Endodermal cell (in vitro differentiated cells): ENCODE measurements at places on chromosomes 1 and 21. TPM values are rescaled to one million over a fixed set of nuclear protein-coding genes. Genes with fewer than 3 reads are reported as not detected.

GRCh38 chr1:168320800-168321450, 40.2 kb downstream of the TBX19 start:
- no peak overlapping the region for H3K4me3 ChIP-seq
- H3K4me1 ChIP-seq = no peaks in the 10 kb centered on the region
- H3K27me3 ChIP-seq = no peaks in the 10 kb centered on the region
- H3K27ac ChIP-seq = no peak overlapping the region

GRCh38 chr1:183872403-183872802, 67.5 kb downstream of the RGL1 start:
- no peaks in the 10 kb centered on the region for H3K36me3 ChIP-seq
- H3K27ac ChIP-seq = no peak overlapping the region
- H3K4me3 ChIP-seq = no peak overlapping the region
- peaks cover 5% of the 10 kb centered on the region for H3K27me3 ChIP-seq

GRCh38 chr1:226990133-226990716, 50.1 kb downstream of the COQ8A start:
- peaks cover 14% of the 10 kb centered on the region for H3K4me1 ChIP-seq
- no peak for DNase-seq
- no peaks in the 10 kb centered on the region for H3K36me3 ChIP-seq
- H3K27ac ChIP-seq = no peak overlapping the region
- no peaks in the 10 kb centered on the region for H3K27me3 ChIP-seq

DNA sequence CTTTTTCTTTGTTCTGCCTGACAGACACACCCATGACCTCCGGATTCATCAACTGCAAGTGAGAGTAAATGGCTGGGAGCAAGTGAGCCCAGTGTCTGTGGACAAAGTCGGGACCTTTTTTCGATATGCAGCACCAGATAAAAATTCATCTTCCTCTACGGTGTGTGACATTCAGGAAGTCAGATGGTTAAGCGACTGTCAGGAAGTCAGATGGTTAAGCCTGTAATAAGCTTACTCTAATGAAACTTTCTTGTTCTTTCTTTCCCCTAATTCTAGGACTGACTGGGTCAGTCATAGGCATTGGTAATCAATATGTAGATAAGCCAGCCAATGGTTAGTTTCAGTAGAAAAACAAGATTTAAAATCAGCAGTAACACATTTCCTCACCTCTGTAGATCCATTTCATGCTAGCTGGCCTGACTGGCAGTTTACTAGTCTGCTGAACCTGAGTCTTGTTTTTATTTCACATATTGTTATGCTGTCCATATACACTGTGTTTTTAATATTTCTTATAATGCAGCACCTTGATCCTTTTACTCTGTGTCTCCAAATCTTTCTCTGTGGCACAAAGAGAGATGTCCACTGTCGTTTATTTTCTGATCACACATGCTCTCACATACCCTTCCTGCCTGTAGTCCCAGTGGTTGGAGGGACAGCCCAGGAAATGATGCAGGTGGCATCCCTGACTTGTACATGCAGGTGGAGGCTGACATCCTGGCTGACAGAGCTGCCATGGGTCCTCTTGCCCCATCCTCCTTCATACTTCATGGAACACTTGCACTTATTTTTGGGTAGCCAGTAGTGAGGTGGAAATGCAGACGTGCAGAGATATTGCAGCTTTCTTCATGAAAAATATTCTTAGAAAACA, 115.8 kb downstream of the VPS13D start:
- no peak for DNase-seq
- H3K36me3 ChIP-seq = peaks cover 53% of the 10 kb centered on the region
- no peak overlapping the region for H3K27ac ChIP-seq
- no peaks in the 10 kb centered on the region for H3K27me3 ChIP-seq
- no peak overlapping the region for H3K4me3 ChIP-seq
- H3K4me1 ChIP-seq = no peaks in the 10 kb centered on the region

- no peak overlapping the region for H3K27ac ChIP-seq
- H3K4me1 ChIP-seq = peaks cover 10% of the 10 kb centered on the region
- peak; percentile 87 for DNase-seq
- H3K27me3 ChIP-seq = no peaks in the 10 kb centered on the region
Measured at GRCh38 chr1:208251911-208252835, 8.0 kb upstream of the PLXNA2 start.

The HSPB7 gene
- not detected in 2 replicates for total RNA-seq

DNA sequence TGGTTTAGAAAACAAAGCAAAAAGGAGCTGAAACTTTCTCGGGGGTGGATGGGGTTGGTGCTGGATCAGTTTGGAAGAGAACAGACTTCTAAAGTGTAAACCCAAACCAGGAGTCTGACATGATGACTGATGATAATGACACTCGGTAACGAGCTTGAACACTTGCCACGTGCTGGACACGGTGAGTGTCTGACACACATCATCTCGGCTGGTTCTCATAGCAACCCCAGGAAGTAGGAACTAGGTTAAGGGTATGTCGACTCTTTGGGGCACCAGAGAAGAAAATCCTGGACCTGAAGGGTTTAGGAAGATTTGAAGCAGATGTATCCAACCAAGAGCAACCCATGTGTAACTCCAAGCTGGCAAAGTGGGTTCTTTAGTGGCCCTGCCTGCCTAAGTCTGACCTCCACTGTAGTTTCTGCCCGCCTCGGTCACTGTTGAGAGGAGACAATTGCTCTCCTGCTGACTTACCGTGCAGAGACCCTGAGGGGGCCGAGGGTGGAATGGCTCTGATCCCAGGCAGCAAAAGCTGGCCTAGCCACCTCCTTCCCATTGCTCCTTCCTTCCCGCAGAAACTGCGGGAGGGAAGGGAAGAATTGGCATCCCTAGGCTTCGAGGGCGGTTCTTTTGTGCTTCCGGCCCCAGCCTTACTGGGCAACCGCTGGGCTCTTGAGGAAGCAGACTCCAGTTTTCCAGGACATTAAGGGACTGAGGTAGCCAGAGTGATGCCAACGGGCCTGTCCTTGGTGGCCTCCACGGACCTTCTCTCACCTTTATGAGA, 156.0 kb downstream of the TOMM20 start:
- no peaks in the 10 kb centered on the region for H3K27me3 ChIP-seq
- H3K27ac ChIP-seq = no peak overlapping the region
- H3K4me1 ChIP-seq = peaks cover 30% of the 10 kb centered on the region
- H3K36me3 ChIP-seq = no peaks in the 10 kb centered on the region
- DNase-seq = peak; percentile 67
- no peak overlapping the region for H3K4me3 ChIP-seq

The WNT3A gene
- total RNA-seq = 0.46 and 0.47 TPM in 2 replicates

- H3K4me1 ChIP-seq = peaks cover 3% of the 10 kb centered on the region
- peaks cover 7% of the 10 kb centered on the region for H3K36me3 ChIP-seq
- DNase-seq = no peak
- no peak overlapping the region for H3K27ac ChIP-seq
Measured at GRCh38 chr1:150552911-150553289, 3.7 kb downstream of the ADAMTSL4 start.

- H3K4me3 ChIP-seq = no peak overlapping the region
- H3K27ac ChIP-seq = peak overlapping the region; percentile 40
- DNase-seq = no peak
Measured at GRCh38 chr1:52955129-52955970, 28.3 kb downstream of the SCP2 start.

GRCh38 chr1:61692155-61692800, 32.7 kb downstream of the TM2D1 start:
- peaks cover 19% of the 10 kb centered on the region for H3K36me3 ChIP-seq
- no peak overlapping the region for H3K4me3 ChIP-seq
- H3K27me3 ChIP-seq = peaks cover under 1% of the 10 kb centered on the region
- H3K4me1 ChIP-seq = no peaks in the 10 kb centered on the region
- H3K27ac ChIP-seq = no peak overlapping the region

- H3K4me1 ChIP-seq = peaks cover 4% of the 10 kb centered on the region
- H3K27me3 ChIP-seq = no peaks in the 10 kb centered on the region
- peaks cover 7% of the 10 kb centered on the region for H3K36me3 ChIP-seq
- H3K4me3 ChIP-seq = no peak overlapping the region
Measured at GRCh38 chr1:61839679-61840078, 97.4 kb downstream of the PATJ start.

GRCh38 chr1:28273216-28273860, 14.0 kb downstream of the SESN2 start:
- H3K36me3 ChIP-seq = peaks cover 65% of the 10 kb centered on the region

The C1orf87 gene
- total RNA-seq = not detected in 2 replicates

GRCh38 chr21:41966041-41966833, 12.4 kb upstream of the C2CD2 start:
- H3K27me3 ChIP-seq = no peaks in the 10 kb centered on the region
- H3K36me3 ChIP-seq = no peaks in the 10 kb centered on the region
- H3K4me3 ChIP-seq = no peak overlapping the region
- H3K4me1 ChIP-seq = peaks cover 3% of the 10 kb centered on the region
- no peak overlapping the region for H3K27ac ChIP-seq

- no peaks in the 10 kb centered on the region for H3K4me1 ChIP-seq
- DNase-seq = no peak
- no peak overlapping the region for H3K27ac ChIP-seq
- no peaks in the 10 kb centered on the region for H3K36me3 ChIP-seq
- H3K27me3 ChIP-seq = no peaks in the 10 kb centered on the region
Measured at GRCh38 chr1:119556423-119556822, 49.4 kb downstream of the HSD3B1 start.

- H3K27ac ChIP-seq = no peak overlapping the region
- H3K36me3 ChIP-seq = no peaks in the 10 kb centered on the region
- no peak for DNase-seq
- no peaks in the 10 kb centered on the region for H3K4me1 ChIP-seq
Measured at GRCh38 chr1:195740862-195741261, 867.4 kb downstream of the KCNT2 start.

- H3K36me3 ChIP-seq = peaks cover 14% of the 10 kb centered on the region
- peak; percentile 87 for DNase-seq
- no peak within 1 kb of the TSS for H3K27ac ChIP-seq
- no peaks in the 10 kb centered on the region for H3K27me3 ChIP-seq
- peaks cover 4% of the 10 kb centered on the region for H3K4me1 ChIP-seq
- peak within 1 kb of the TSS; percentile 96 for H3K4me3 ChIP-seq
Measured at GRCh38 chr1:34984793-34985608, at the start of gene TMEM35B. TSS of gene TMEM35B (minus strand) at chr1:34985347. CDS start at chr1:34985305, 42 bp downstream.

The SPTA1 gene
- total RNA-seq = not detected in 2 replicates

The GJC2 gene
- total RNA-seq = 0.55 to 2.3 TPM (median 0.60 TPM) in 3 replicates

- no peaks in the 10 kb centered on the region for H3K27me3 ChIP-seq
- H3K27ac ChIP-seq = no peak overlapping the region
- no peaks in the 10 kb centered on the region for H3K4me1 ChIP-seq
- no peaks in the 10 kb centered on the region for H3K36me3 ChIP-seq
Measured at GRCh38 chr1:239293350-239294110, 92.8 kb upstream of the CHRM3 start.

The SPRR2G gene
- total RNA-seq = not detected in 2 replicates

The THEM5 gene
- not detected in 2 replicates for total RNA-seq

- no peaks in the 10 kb centered on the region for H3K36me3 ChIP-seq
- no peak overlapping the region for H3K4me3 ChIP-seq
- no peak for DNase-seq
- H3K4me1 ChIP-seq = no peaks in the 10 kb centered on the region
- H3K27ac ChIP-seq = no peak overlapping the region
Measured at GRCh38 chr1:107979926-107980325, 14.9 kb upstream of the VAV3 start.

DNA sequence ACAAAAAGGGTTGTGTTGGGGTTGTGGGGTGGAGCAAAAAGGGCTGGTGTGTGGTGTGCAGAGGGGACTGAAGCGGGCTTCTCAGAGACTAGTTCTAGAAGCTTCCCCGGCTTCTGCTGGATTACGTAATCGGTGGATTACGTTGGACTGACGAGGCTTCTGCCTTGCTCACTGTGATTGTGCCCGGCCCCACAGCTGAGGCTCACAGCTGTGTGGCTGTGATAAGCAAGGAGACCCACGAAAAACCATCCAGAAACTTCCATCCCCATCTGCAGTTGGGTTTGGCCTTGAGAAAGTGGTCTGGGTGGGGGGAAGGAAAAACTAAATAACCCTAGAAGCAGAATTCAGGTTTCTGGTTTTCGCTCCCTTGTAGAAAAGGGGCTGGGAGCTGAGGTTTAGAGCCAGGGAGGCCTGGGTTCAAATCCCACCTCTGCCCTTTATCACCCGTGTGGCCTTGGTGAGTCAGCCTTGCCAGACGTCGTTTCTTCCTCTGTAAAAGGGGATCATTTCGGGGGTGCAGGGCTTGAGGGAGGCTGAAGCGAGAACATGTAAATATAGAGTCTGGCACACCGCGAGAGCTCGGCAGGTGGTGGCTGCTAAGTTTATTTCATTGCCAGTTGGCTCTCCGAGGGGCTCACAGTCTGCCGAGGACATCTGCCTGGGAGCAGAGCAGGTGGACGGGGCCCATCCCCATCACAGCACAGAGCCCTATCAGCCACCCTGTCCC, 30.4 kb upstream of the DISP3 start:
- DNase-seq = no peak
- no peak overlapping the region for H3K4me3 ChIP-seq
- H3K4me1 ChIP-seq = no peaks in the 10 kb centered on the region
- H3K36me3 ChIP-seq = no peaks in the 10 kb centered on the region
- peak overlapping the region; percentile 41 for H3K27ac ChIP-seq

DNA sequence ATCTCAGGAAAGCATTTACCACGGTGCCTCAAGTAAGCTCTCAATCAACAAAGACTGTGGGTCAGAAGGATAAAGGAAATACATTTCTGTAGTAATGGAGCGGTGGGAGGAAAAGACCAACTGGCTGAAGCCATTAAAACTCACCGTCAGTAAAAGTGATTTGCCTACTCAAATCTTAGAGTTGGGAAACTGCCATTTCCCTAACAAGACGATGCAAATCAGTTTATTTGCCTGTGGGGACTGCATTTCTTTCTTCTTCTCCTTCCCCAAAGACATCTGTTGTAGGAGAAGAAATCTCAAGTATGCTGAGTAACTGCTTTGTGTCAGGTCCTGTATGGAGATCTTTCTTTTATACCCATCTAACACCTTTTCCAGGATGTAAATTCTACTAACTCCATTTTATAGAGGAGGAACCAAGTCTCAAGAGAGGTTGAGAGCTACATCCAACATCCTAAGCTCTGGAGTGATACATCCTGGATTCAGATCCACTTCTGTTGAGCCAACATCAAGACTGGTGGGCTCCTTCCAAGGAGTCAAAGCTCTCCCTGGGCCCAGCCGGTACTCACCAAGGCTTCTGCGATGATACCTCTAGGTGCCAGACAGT, 219.3 kb upstream of the FGGY start:
- peaks cover 9% of the 10 kb centered on the region for H3K4me1 ChIP-seq
- no peaks in the 10 kb centered on the region for H3K36me3 ChIP-seq
- peaks cover 38% of the 10 kb centered on the region for H3K27me3 ChIP-seq
- no peak overlapping the region for H3K4me3 ChIP-seq

DNA sequence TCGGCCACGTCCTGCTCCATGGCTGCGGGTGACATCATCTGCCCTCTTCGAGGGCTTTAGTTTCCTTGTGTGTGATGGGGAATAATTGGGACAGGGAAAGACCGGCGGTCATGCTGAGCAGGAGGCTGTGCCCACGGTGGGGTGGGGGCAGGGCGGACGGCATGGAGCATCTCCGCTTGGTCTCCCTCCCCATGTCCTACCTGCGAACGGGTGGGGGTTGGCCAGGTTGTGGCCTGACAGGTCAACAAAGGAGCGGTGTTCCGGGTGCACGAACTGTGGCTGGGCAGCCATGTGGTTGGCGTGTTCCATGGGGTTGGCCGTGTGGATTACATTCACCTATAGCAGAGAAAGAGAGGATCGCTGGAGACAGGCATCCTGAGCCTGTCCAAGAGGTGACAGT, 80.0 kb downstream of the PIK3CD start:
- H3K27ac ChIP-seq = no peak overlapping the region
- H3K36me3 ChIP-seq = peaks cover 73% of the 10 kb centered on the region
- no peak for DNase-seq
- H3K4me1 ChIP-seq = no peaks in the 10 kb centered on the region
- H3K4me3 ChIP-seq = no peak overlapping the region

GRCh38 chr1:58789996-58790660, 6.3 kb upstream of the JUN start:
- no peak overlapping the region for H3K27ac ChIP-seq
- no peaks in the 10 kb centered on the region for H3K36me3 ChIP-seq
- peaks cover 4% of the 10 kb centered on the region for H3K4me1 ChIP-seq
- peaks cover 9% of the 10 kb centered on the region for H3K27me3 ChIP-seq
- H3K4me3 ChIP-seq = no peak overlapping the region
- no peak for DNase-seq

- no peak for DNase-seq
- H3K36me3 ChIP-seq = no peaks in the 10 kb centered on the region
- H3K4me1 ChIP-seq = no peaks in the 10 kb centered on the region
- H3K27ac ChIP-seq = no peak overlapping the region
Measured at GRCh38 chr21:17709266-17709611, 96.5 kb upstream of the BTG3 start.
